MCF 10A (cell line): ENCODE measurements at places on chromosomes 12 and 14. TPM values are rescaled to one million over a fixed set of nuclear protein-coding genes. Genes with fewer than 3 reads are reported as not detected.

DNA sequence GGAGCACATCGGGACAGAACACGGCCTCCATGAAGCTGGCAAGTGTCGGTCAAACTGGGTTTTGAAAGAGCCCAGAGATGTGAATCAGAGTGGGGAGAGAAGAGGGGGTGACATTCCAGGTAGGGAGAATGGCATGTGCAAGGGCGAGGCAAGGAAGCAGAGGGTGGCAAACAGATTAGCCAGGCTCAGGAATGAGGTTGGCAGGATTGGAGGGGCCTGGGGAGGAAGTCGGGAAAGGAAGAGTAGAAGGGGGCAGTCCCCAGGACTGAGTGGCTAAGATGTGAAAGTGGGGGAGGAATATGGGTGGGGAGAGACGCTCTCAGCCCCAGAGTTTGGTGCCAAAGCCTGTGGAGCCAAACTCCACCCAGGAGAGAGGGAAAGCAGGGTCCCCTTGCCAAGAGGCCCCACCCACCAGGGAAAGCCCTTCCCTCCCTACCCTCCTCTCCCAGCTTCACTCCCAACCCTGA is 5.5 kb upstream of the HDAC7 start:
- peak; percentile 85 for DNase-seq

DNA sequence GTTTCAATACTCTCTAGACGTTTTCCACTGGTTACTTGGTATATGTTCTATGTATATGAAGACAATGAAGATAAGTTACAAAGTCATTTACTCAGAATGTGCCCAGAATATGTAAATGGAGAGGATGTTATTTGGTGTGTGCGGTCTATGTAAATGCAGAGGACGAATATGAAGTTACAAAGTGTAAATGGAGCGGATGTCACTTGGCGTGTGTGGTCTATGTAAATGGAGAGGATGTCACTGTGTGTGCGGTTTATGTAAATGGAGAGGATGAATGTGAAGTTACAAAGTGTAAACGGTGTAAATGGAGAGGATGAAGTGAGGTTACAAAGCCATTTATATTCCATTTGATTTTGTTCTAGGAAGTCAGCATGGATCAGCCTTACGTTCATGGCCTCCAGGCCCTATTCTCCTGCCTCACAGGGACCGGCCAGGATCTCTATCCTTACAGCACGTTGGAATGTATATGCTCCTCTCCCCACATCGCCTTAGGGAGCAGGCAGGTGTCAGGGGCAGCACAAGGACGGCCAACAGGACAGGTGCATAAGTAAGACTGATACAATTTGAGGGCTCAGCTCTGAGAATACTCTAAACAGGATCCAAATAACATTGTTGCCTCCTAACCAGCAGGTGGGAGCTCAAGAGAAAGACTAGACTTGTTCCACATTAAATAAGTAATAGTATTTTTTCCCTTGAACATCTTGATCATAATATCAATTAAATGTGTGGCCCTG is 42.4 kb downstream of the GLRX5 start:
- DNase-seq: no peak

- no peak for DNase-seq
These were observed 47.0 kb downstream of the PPP1R12A start for GRCh38 chr12:79887890-79888289.

Gene TTC6
- total RNA-seq: 0.96 and 0.98 TPM in 2 replicates
